ENCODE measurements at places on chromosomes 16 and 17.

DNA sequence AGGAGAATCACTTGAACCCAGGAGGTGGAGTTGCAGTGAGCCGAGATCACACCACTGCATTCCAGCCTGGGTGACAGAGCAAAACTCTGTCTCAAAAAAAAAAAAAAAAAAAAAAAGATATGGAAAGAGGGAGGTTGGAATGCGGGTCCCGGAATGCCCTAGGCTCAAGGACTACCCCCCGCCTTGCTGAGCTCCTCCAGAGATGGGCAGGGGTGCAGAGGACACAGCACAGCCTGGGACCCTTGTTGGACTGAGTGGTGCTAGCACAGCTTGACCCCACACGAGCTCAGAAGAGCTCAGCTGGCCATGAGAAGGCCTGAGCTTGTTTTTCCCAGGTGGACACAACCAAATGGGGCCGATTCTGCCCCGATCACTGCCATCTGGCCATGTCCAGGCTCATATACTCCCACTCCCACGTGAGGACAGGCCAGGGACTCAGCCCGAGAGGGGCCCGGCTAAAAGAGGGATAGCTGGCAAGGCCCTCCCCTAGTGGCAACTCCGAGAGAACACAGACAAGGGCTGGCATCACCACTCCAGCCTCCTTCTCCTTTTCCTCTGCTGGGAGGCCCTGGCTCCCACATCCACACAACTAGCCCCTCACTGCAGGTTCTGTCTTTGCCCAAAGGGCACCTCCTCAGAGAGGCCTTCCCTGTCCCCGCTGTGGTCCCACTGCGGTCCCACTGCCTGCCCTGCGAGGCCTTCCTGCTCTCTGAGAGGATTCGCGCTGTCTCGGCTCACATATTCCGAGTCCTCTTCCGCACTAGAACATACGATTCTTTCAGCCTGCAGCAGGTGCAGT lies 11.0 kb downstream of the SGCA start:
- no peak for DNase-seq

- DNase-seq: no peak
These were observed 290.5 kb downstream of the HAPSTR1 start for GRCh38 chr16:9381905-9382304.

- no peak for DNase-seq
These were observed 338.6 kb downstream of the TMEM114 start for GRCh38 chr16:8251727-8252126.

GRCh38 chr17:34615326-34615725 lies 35.9 kb downstream of the TMEM132E start:
- DNase-seq: no peak

- no peak for DNase-seq
These were observed 18.5 kb upstream of the GGA2 start for GRCh38 chr16:23528644-23529310.

GRCh38 chr16:85611444-85612190 lies 1.5 kb upstream of the GSE1 start:
- DNase-seq: peak; percentile 73

DNA sequence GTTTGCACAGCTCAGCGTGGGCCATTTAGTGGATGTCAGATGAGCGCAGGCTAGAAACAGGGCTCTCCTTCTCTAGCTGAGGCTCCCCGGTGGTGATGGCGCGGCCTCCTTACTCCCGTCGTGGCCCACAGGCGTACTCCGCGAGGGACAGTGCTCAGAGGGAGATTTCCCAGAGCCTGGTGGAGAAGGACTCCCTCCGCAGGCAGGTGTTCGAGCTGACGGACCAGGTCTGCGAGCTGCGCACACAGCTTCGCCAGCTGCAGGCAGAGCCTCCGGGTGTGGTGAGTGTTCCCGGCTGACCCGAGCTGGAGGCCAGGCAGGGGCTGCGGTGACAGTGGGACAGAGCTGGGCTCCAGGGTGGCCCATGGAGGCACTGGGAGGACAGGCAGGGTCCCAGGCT lies 21.4 kb downstream of the CARD14 start:
- DNase-seq: no peak

DNA sequence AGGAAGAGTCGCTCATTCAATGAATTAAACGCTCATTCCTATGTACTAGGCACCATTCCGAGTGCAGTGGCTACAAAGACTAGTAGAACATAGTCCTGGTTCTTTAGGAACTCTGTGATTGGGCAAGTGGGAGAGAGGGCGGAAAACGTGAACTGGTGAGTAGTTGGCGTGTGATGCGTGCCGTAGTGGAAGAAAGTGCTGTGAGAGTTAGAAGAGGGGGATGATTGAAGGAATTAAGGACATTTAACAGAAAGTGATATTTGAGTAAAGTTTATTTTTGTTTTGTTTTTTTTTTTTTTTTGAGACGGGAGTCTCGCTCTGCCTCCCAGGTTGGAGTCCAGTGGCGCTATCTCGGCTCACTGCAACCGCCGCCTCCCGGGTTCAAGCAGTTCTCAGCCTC lies 7.9 kb upstream of the SLFN14 start:
- DNase-seq: no peak

DNA sequence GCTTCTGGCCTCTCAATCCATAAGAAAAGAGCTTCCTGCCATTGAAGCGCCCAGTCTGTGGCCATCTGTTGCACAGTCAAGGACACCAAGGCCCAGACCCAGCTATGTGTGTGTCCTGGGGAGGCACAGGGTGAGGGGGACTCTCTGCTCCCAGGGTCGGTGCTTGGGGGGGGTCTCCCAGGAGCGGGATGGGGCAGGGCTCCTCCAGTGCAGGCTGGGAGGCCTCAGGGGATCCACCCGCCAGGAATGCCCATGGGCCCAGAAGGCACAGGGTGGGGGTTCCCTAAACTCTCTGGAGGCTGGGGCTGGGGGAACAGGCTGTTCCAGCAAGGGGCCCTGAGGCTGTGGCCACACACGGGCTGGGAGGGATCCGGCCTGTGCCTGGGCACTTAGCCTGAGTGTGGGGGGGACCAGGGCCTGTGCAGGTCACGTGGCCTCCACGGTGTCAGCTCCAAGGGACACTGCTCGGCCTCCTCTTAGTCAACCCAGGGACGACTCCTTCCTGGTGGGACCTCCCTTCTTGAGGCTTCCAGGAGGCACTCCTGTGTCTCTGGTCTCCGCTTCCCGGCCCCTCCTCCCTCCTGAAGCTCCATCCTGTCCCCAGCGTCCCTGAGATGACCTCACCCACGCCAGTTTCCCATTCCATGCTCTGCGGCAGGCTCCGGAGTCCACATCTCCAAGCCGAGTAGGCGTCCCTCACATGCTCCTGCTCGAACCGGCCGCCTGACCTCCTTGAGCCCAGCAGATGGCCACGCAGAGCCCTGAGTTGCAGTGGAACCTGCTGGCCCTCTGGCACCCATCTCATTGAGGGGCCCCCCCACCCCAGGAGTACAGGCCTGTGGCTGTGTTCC lies 23.1 kb upstream of the BAHCC1 start:
- DNase-seq: no peak

DNA sequence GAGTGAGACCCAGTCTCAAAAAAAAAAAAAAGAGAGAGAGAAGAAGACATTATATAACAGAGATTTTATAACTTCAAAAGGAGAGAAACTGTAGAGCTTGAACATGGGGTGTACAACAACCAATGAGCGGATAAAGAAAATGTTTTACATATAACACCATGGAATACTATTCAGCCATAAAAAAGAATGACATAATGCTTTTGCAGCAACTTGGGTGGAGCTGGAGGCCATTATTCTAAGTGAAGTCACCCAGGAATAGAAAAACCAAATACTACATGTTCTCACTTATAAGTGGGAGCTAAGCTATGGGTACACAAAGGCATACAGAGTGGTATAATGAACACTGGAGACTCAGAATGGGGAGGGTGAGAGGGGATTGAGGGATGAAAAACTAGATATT lies 61.1 kb downstream of the CHD9NB start:
- no peak for DNase-seq

DNA sequence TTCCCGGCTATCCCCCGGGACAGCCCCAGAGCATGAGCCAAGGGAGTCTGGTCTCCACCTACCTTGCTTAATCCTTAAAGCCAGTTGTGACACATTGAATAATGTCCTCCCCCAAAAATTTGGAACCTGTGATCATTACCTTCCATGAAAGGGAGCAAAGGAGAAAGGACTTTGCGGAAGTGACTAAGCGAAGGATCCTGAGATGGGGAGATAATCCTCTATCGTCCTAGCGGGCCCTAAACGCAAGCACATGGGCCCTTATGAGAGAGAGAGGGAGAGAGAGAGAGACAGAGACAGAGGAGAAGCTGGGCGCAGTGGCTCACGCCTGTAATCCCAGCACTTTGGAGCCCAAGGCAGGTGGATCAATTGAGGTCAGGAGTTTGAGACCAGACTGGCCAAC lies 9.5 kb downstream of the SPPL2C start:
- DNase-seq: no peak

DNA sequence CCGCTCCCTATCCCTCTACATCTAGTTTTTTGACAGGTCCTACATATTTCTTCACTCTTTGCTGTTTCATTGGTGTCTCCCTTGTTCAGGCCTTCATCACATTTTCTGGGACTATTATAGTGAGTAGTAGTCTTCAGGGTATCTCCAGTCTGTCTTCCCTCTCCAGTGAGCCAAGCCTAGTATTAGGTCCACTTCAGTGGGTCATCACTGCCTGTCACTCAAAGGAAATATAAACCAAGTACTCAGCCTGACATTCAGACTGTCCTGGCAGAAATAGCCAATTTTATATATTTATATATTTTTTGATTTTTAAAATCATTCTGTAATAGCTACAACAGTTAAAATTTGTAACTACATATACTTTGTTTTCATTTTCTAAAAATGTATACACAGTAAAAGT lies 137.8 kb downstream of the CYB561 start:
- no peak for DNase-seq

- DNase-seq: peak; percentile 63
These were observed 200.5 kb downstream of the ZFHX3 start for GRCh38 chr16:72847187-72848027.

Measured in GM13977 (cell line).